SHP77 (cell line): ENCODE measurements at places on chromosomes 1 and 21.

DNA sequence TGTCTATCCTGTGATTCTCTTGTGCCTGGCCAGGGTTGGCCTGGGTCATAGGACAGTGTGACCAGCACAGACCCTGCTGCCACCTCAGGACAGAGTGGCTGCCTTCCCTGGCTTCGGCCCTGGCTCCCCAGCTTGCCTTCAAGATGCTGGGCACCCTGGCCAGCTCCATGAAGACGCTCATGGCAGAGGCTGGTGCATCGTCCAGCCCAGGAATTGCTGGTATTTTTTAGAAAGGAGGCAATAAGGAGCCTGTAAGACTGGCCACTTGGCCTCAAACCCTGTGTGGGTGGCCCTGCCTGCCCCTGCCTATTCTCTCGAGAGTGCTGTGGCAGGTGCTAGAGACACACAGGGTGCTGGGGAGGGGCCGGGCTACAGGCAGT, 70.4 kb upstream of the ACTRT2 start:
- DNase-seq = no peak

DNA sequence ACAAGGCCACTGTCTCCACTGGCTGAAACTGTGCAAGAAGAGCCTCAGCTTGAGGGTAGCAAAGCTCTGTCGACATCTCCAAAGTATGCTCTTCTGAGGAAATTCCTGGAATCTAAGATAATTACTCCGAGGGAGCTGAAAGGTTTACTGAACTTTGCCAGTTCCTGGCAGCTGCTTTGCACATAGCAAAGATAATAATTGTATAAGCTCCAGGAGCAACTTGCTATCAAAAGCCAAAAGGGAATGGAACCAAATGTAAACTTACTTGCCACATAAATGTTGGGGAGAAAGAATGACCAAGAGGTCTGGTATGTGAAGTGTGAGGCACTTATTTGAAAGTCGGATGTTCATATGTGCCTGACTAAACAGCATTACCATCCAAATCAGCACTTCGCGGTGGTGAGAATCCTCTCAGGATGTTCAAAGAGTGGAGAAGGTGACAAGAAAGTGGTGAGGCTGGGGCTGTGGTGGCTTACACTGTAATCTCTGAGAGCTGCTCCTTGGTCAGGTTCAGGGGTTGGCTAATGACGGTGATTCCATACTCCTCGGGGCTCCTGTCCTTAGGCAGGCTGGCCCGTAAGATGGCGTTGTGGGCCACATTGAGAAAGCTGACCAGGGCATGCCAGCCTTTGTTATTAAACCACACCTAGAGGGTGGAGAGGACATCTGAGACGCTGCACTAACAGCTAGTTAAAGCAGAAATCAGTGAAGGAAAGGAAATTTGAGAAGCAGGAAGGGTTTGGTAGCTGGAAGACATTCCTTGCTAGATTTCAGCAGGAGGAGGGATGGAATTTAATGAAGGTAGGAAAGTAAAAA, 100.0 kb downstream of the ABCA4 start:
- no peak for DNase-seq

GRCh38 chr1:14128096-14128495, 428.1 kb downstream of the PRDM2 start:
- no peak for DNase-seq

DNA sequence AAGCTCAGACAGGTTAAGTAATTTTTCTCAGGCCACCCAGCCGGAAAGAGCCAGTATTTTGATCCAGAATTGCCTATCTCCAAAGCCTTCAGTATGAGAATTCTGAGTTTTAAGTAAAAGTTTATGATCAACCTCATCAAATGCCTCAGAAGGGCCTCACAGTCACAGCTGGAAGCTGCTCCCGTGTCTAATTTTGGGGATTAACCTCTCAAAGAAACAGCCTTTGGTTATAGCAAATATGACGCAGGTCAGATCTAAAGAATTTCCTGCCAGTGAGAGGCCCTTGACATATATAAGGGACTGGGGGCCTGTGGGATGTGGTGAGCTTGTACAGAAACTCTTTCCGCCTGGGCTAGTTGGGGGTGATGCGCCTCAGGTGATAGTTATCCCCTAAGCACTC, 2.3 kb downstream of the EXTL1 start:
- no peak for DNase-seq

DNA sequence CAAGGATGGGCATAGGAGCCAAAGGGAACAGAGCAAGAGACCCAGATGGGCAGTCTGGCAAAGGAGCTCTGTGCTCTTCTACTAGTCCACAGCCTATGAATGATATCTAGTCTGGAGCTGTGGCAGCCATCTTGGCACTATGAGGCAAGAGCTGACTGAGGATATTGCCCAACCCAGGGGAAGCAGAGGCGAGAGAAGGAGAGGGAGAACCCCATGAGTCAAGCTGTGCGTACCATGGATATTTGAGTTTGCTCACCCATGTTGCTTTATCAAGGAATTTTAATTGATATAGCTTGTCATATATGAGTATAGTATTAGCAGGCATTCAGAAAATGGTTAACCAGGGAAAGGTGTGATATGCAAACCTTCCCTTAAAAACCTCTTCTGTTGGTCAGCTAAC, 420.9 kb downstream of the PRDM2 start:
- DNase-seq = no peak

- no peak for DNase-seq
Measured at GRCh38 chr1:228446852-228447251, 30.2 kb upstream of the TRIM17 start.

- no peak for DNase-seq
Measured at GRCh38 chr1:16978567-16979474, 1.6 kb downstream of the MFAP2 start.

- DNase-seq = peak; percentile 15
Measured at GRCh38 chr1:29933067-29933466, 696.7 kb downstream of the PTPRU start.

GRCh38 chr1:66211521-66211920, 322.4 kb upstream of the SGIP1 start:
- DNase-seq = no peak

- DNase-seq = no peak
Measured at GRCh38 chr1:38778051-38778450, 81.5 kb downstream of the RRAGC start.

GRCh38 chr1:150365941-150366340, 2.0 kb downstream of the RPRD2 start:
- no peak for DNase-seq

GRCh38 chr21:19899645-19900044, 1098.6 kb upstream of the NCAM2 start:
- no peak for DNase-seq

GRCh38 chr1:7781923-7782495, 2.1 kb upstream of the PER3 start:
- DNase-seq = no peak

- DNase-seq = no peak
Measured at GRCh38 chr1:70978623-70979022, 69.0 kb downstream of the PTGER3 start.
